Activated gamma-delta T cell treated with Interleukin-2 at 50 U/mL for 16 hours (primary cell): ENCODE measurements at places on chromosomes 4 and X.

GRCh38 chr4:110865611-110866259 lies 242.9 kb upstream of the PITX2 start:
- no peak for DNase-seq

- DNase-seq: no peak
Measured at GRCh38 chr4:76095568-76095967, 21.1 kb downstream of the ART3 start.

GRCh38 chr4:23016981-23017380 lies 324.2 kb downstream of the GBA3 start:
- DNase-seq: no peak

DNA sequence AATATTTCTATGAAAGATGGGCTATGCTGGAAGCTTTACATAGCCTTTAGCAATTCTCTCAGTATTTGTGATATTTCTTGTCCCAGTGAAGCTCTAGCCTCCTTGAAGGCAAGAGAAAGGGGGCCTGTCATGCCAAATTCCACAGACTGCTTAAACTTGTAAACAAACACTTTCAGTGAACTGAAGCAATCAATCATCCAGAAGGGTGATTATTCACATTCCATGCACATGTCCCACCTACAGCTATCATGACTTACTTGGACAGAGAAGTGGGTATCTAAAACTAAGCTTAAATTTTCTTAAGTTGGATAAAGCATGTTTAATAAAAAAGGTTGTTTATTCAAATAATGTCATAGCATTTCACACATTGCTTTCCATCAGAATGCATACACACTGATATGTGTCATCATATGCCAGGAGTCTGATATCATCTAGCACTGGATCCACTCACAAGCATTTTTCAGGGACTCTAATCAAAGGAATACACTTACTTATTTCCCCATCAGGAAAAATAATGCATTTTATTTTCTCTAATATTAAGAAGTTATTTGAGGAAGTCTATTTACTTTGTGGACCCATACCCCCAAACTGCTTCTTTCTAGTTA lies 1.2 kb upstream of the FSTL5 start:
- no peak for DNase-seq

DNA sequence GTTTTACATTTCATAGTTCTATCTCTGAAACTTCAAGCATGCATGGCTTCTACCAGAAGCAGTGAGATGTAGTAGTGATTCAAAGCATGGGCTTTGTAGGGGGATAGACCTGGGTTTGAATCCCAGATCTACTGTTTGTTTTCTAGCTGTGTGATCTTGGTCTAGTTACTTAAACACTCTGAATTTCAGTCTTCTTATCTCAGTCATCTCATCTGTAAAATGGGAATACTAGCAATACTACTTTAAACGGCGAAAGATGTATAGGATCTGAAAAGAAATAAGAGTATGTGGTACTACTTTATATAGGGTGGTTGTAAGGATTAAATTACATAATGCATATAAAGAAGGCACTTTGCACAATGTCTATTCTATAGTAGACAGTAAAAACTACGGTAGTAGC lies 20.0 kb upstream of the RNF128 start:
- no peak for DNase-seq

DNA sequence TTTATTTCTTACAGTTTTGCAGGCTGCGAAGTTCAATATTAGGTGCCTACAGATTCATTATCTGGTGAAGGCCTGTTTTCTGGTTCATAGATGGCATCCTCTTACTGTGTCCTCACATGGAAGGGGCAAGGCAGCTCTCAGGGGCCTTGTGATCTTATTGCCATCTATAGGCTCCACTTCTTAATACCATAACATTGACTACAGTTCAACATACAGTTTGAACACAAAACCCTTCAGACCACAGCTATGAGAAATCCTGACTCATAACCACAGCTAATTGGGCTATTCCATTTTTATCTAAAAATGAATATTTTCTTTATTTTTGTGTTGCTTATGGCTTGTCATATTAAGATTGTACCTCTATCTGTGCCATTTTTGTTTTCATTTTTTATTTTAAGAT lies 72.3 kb downstream of the STAG2 start:
- DNase-seq: no peak

GRCh38 chrX:114519524-114519923 lies 64.4 kb upstream of the HTR2C start:
- no peak for DNase-seq

- no peak for DNase-seq
Measured at GRCh38 chr4:78606530-78607095, 55.0 kb downstream of the ANXA3 start.

DNA sequence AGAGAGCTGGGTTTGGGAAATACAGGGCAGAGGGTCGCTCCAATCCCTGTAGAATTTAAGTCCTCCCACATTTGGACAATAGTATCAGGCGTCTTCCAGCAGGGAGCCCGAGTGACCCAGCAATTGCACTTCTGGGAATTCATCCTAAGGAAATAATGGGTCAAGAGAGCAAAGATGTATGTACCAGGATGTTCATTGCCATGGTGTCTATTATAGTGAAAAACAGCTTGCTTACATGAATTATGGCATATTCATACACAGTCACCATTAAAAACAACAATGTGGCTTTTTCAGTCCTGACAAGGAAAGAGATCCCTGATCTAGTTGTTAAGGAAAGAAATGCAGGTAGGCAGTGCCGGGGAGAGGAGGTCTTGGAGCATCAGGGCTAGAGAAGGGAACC lies 167.7 kb downstream of the PJA1 start:
- no peak for DNase-seq
